ENCODE measurements at places on chromosomes 7 and 10.

DNA sequence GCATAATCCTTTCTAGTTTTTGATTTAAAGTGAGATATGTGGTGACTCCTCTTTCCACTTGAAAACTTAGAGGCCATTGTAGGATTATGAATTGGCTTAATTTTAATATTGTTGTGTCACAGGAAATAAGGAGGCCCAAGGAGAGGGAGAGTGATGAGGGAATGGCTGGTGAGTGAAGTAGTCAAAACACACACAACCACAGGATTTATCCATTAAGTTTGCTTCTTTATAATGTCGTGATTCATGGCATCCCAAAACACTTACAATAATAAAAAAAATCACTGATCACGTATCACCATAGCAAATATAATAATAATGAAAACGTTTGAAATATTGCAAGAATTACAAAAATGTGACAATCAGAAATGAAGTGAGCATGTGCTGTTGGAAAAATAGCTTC lies 1215.5 kb upstream of the LRRTM3 start:
- DNase-seq, result no peak

DNA sequence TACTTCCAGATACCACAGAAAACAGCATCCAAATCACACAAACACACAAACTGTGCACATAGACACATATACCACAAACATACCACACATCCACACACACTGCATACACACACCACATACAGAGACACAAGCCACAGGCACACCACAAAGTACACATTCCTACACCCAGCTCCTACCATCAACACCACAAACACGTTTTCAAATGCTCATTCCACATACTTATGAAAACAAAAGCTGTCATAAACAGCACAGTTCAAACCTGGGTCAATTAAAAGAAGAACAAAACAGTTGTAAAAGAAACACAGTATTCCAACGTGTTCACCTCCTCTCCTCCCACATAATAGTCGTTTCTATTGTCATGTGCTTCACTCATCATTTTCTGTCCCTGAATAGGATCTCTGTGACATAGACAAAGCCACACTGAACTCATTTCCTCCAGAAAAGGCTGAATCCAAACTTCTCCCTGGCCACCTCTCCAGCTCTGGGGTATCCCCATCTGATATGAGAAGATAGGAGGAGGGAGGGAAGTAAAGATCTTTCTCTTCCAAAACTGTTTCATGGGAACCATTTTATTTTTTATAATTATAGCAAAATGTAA lies 89.2 kb downstream of the CXCL12 start:
- DNase-seq, result no peak

GRCh38 chr7:17772581-17773288 lies 167.6 kb downstream of the SNX13 start:
- DNase-seq, result no peak

DNA sequence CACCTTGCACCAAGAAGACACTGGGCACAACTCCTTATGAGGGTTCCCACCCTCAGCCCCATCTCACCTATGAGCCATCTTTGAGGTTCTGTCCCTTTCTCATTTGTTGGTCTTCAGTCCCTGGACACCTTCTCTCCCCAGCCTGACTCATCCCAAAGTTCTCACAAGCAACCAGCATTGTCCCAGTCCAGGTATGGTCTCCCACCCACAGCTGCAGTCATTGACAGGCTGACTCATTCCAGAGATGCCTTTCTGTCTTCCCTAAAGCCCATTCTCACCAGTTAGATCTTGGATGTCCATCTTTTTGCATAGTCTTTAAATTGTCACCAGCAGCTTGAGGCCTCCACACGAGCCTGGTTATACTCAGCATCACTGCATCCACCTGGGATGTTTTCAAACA lies 26.7 kb upstream of the BMPR1A start:
- no peak for DNase-seq

DNA sequence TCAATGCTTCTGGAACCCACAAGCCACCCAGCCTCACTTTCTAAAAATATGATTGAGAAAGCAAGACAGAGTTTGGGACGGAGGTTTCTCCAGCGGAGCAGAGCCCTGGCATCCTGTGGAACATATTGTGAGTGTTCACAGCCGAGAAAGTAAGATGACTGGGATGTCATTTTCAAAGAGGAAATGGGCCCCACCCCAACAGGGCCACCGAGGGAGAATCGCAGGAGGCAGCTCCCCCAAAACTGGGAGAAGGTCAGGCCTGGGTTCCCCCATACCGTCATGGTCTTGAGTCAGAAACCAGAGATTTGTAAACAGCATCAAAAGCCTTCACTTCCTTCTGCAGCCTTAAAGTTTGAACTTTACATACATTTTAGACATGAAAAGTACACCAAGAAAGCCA lies 560.0 kb downstream of the PTPRN2 start:
- no peak for DNase-seq

- peak; percentile 17 for DNase-seq
Measured at GRCh38 chr7:50393547-50394252, 56.5 kb downstream of the FIGNL1 start.

DNA sequence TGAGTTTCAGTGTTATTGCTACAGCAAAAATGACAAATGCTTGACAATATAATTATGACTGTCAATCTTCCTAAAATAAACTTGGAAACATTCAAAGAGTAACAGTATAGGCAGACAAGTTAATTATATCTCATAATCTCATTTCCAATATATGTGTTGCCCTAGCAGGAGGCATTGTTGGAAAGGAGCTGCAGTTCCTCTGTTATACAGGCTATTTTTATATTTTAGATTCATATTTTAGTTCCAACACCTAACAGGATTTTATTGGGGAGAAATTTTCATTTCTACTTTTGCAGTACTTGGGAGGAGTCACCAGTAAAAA lies 19.3 kb downstream of the VOPP1 start:
- DNase-seq, result no peak

- no peak for DNase-seq
Measured at GRCh38 chr7:139829775-139830117, 682 bp downstream of the TBXAS1 start.

- DNase-seq, result no peak
Measured at GRCh38 chr10:119217401-119217800, 10.0 kb downstream of the GRK5 start.

GRCh38 chr10:133072196-133072595 lies 15.5 kb upstream of the ADGRA1 start:
- DNase-seq, result no peak

GRCh38 chr7:142711746-142712616 lies 37.3 kb upstream of the PRSS1 start:
- DNase-seq, result no peak

DNA sequence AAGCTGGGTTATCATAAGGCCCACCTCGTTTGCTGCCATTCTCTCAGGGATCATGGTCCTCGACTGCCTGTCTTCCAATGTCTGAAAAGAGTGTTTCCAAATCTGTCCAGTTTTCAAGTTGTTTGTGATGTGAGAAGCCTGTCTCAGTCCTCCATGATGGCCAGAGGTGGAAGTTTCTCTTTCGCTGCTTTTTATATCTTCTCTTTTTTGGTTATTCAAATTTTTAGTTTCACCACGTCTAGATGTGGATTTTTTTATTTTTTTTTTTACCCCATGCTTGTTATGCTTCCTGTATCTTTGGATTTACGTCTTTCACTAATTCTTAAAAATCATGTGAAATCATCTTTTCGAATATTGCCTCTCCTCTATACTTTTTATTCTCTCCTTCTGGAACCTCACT lies 6.1 kb upstream of the RBM33 start:
- no peak for DNase-seq

DNA sequence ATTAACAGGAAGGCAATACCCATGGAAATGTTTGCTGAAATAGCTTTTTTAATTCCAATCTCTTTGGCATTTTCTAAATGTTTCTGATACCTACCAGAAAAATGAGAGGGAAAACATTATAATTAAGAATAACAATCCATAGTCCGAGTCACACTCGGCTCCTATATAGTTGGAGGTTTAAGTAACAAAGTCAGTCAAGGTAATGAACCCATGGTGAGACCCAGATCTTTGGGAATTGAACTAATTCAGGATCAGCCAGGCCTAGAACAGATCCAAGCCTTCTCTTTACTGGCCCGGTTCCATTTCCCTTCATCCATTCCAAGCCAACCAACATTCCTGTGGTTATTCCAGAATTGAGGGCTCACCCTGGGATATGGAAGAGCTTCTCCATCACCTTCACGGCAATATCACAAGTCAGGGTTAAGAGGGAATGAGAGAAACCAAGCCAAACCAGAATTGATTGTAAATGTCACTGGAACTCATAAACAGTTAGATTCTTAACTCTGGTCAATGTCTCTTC lies 28.3 kb downstream of the ABCB4 start:
- no peak for DNase-seq

DNA sequence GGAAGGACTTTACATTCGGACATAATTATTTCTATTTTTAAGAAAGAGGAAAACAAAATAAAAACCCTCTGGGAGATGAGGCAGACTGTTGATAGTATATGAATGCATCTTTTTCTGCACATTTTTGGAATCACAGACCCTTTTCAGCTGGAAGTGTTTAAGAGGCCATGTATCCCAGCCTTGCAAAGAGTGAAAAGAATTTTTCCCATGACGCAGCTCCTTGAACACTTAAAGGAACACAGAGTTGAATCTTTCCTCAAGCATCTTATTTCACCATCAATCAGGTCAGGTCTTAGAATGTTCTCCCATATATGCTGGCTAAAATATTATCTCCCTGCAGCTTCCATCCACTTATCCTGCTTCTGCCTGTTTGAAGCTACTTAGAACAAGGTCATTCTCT lies 45.9 kb upstream of the PAPSS2 start:
- DNase-seq, result no peak

DNA sequence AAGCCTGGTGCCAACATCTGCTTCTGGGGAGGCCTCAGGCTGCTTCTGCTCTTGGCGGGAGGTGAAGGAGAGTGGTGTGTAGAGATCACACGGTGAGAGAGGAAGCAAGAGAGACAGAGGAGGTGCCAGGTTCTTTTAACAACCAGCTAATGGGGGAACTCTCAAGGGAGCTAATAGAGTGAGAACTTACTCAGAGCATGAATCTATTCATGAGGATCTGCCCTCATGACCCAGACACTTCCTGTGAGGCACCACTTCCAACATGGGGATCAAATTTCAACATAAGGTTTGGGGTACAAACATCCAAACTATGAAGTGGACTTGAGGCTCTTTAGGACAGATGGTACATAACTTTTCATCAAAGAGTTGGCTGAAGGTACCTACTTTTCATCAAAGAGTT lies 5.1 kb upstream of the ZNF32 start:
- DNase-seq, result no peak

DNA sequence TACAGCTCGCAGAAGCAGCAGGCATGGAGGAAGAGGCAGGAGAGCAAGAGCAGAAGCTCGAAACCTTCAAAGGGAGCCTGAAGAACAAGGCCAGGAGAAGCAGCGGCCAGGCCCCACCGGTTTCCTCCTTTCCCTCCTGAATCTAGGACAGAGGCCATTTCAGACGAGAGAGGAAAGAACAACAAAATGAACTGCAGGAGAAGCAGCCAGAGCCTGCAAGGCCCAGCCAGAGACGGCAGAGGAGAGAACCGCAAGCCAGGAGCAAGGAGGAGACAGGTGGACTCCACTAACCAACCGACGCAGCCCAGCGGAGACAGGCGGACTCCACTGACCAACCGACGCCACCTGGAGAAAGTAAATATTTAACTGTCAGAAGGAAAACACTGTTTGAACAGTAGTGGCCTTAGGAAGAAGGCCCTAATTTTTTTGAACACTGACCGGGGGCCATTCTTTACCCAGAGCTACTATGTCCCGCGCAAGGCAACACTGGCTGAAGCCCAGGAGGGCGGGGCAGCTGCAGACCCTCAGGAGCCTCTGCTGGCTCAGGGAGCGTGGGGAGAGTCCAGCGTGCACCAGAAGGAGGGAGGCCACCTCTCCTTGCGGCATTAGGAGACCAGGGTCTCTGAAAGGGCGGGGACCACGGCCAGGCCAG lies 559.2 kb downstream of the PTPRN2 start:
- DNase-seq, result no peak

DNA sequence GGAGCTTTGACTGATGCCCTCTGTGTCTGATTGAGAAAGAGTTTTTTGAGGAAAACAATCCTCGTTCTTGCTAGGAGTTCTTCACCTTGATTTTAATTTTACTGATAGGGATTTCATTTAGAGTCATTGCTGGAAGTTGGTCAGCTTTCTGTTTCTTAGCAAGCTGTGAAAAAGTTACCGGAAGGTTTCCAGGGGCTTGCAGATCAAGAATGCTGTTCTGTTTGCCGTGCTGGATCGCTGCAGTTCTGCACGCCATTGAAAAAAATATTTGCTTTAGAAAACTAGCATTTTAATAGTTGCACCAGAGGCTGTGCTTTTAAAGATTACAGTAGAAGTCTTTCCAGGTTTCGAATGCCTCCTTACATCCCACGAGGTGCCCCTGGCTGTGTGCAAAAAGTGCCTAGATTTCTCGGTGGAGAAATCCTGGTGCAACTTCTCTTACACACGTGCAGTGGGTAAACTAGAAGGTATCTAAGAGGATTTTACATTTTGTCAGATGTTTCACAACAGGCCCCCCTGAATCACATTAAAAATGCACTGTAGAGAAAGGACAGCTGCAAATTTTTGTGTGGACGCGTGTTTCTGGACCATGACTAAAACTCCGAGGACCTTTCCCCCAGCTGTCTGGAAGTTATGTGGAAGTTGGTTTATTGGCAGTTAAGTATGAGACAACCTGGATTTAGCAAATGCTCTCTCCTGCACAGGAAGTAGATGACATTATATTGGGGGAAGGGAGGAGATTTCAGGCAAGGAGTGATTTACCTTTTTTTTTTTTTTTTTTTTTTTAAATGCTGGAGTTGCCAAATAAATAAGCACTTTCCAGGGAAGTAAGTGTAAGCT lies 5.8 kb downstream of the TCF7L2 start:
- no peak for DNase-seq

DNA sequence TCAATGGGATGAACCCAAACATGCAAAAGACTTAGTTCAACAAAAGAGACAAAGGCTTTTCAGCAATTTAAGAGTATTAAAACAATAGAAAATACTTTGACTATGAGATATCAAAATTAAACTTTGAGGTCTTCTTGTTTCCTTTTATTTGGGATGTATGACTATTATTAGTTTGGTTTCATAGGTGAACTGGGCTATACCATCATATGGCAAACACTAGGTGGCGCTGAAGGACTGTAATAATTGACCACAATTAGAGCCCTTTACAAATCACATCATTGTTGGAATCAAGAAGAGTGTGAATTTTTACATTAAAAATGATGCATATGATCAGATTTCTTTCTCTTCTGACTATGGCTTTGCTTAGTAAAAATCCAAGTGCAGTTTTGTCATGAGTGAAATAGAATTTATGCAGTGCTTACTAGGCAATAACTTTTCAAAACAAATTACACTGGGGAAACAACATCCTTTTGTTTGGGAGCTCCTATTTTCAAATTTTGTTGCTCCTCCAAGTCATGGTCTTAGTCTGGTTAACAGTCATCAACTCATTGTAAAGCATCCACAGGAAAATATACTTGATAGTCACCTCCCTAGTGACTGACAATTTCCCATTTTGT lies 14.7 kb upstream of the NXPH1 start:
- no peak for DNase-seq

DNA sequence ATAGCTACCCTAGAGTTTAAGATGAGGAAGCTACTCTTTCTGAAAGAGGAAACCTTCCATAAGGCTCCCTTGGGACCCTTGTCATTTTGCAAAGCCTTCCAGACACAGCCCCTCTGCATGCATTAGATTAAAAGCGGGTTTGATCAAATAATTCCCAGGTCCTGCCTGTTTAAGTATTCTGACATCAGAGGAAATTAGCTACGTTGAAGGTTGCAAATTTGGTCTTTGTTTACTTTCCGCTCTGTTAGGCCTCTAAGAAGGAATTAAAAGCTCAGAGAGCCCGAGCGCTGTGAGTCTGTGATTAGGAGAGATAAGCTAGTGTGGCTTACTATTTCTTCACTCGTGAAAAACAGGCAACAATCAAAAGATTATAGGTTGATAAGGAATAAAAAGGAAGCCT lies 1.4 kb upstream of the THSD7A start:
- DNase-seq, result no peak

- DNase-seq, result no peak
Measured at GRCh38 chr7:20797042-20797461, 10.4 kb upstream of the SP8 start.

Measured in activated naive CD4-positive, alpha-beta T cell (primary cell).